Gastrocnemius medialis (tissue), 4 donors: ENCODE measurements at places on chromosomes 13 and 19.

- no peak for DNase-seq
- peaks cover 6% of the 10 kb centered on the region for H3K4me1 ChIP-seq
- H3K36me3 ChIP-seq = no peaks in the 10 kb centered on the region
- H3K27ac ChIP-seq = no peak overlapping the region
Observed at GRCh38 chr13:79936368-79937136, 404.4 kb downstream of the SPRY2 start.

DNA sequence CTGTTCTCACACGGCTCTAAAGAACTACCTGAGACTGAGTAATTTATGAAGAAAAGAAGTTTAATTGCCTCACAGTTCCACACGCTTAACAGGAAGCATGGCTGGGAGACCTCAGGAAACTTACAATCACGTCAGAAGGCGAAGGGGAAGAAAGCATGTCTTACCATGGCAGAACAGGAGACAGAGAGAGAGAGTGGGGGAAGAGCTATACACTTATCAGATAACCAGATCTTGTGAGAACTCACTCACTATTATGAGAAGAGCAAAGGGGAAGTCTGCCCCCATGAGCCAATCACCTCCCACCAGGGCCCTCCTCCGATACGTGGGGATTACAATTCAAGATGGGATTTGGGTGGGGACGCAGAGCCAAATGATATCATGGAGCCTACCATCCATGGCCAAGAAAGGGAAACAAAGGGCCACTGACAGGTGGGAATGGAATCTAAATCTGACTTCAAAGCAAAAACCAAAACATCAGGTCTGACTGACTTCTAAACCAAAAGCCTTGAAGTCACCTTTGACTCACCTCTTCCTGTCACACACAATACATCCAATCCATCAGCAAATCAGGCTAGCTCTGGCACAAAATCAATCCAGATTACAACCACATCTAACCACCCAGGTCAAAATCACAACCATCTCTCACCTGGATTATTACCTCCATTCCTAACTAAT is 189.7 kb downstream of the ENOX1 start:
- H3K27ac ChIP-seq = no peak overlapping the region
- no peaks in the 10 kb centered on the region for H3K4me1 ChIP-seq
- H3K36me3 ChIP-seq = no peaks in the 10 kb centered on the region
- H3K4me3 ChIP-seq = no peak overlapping the region

DNA sequence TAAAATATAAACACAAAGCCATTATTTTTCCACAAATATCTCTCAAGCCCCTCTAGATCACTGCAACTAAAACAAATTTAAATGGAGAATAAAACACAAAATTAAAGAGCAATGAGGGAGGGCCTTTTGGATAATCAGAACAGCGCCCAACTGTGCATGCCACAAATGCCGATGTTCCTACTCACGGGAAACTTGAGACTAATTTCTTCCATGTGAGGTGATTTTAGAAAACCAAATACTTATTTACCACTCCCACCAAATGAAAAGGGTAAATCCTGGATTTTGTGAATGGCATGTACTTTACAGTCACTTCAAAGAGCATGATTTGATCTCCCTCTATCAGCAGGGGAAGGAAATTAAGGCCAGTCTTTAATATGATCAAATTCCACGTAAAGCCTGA is 74.8 kb downstream of the SLC7A1 start:
- no peaks in the 10 kb centered on the region for H3K36me3 ChIP-seq
- no peak for DNase-seq
- no peak overlapping the region for H3K4me3 ChIP-seq

DNA sequence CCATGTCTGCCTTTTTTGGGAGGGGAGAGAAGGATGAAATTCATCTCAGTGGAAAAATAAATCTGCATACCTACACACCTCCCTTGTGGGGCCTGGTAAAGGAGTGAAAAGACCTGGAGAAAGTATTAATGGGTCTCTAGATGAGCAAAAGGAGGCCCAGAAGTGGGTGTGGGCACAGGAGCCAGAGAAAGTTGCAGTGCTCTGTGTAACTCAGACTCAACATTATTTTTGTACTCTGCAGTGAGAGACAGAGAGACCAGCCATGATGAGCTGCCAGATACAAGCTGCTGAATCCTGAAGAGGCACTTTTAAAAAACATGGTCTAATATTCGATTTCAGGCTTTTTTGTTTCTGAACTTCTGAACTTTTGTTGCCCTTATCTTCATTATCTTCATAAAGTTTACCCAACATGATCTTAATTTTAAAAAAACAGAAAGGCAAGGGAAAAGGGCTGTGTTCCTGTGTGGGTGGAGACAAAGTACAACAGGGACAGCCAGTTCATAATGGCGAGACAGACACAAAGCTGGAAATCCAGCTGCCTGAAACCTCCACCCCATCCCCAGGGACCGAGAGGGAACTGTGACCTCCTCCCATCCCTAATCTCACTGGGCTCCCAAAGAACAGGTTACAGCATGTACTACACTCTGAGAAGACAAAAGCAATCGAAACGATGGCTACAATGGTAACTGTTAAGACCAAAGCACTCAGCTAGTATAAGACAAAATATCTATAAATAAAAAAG is 77.2 kb downstream of the KLF12 start:
- no peak overlapping the region for H3K4me3 ChIP-seq
- H3K36me3 ChIP-seq = no peaks in the 10 kb centered on the region
- H3K27ac ChIP-seq = peak overlapping the region; percentile 24

GRCh38 chr19:46530636-46531035 is 35.0 kb upstream of the PNMA8B start:
- H3K4me1 ChIP-seq = no peaks in the 10 kb centered on the region
- no peaks in the 10 kb centered on the region for H3K36me3 ChIP-seq
- H3K27me3 ChIP-seq = peaks cover 19% of the 10 kb centered on the region
- no peak for DNase-seq
- no peak overlapping the region for H3K27ac ChIP-seq

DNA sequence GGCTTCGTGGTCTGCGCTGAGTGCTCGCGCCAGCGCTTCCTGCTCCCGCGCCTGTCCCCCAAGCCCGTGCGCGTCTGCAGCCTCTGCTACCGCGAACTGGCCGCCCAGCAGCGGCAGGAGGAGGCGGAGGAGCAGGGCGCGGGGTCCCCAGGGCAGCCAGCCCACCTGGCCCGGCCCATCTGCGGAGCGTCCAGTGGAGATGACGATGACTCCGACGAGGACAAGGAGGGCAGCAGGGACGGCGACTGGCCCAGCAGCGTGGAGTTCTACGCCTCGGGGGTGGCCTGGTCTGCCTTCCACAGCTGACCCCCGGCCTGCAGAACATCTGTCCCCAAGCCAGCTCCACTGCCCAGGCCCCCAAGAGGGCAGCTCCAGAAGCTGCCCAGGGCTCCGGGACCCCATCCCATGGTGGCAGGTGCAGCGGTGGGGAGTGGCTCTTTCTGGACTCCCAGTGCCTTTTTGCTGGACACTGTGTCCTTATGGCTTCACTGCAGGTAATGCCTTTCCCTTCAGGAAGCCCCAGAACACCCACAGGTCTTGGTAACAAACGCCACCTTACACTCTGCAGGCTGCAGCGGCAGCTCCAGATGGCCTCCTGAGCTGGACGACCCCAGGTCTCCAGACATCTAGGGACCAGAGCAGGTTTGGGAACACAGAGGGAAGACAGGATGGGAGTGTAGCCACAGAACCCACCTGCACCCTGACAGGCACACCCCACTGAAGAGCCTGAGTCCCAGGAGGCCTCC is 9.3 kb downstream of the PLEKHF1 start:
- H3K36me3 ChIP-seq = peaks cover 24% of the 10 kb centered on the region
- H3K4me1 ChIP-seq = peaks cover 95% of the 10 kb centered on the region
- no peak for DNase-seq
- peak overlapping the region; percentile 94 for H3K27ac ChIP-seq
- no peaks in the 10 kb centered on the region for H3K27me3 ChIP-seq
- no peak overlapping the region for H3K4me3 ChIP-seq

DNA sequence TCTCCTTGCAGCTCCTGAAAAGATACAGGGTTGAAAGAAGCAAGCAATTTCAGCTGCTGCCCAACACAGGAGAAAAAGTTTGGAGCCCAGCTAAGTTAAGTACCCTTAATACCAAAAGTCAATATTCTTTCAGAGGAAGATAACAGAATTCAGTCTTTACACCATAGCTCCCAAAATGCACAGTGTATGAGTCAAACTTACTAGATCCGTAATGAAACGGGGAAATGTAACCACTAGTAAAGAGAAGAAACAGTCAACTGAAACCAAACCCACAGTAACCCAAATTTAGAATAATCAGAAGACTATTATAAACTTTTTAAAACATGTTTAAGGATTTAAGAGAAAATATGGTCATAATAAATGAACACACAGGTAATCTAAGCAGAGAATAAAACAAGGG is 45.2 kb downstream of the SUCLA2 start:
- no peak for DNase-seq
- no peaks in the 10 kb centered on the region for H3K27me3 ChIP-seq
- H3K4me1 ChIP-seq = no peaks in the 10 kb centered on the region

- H3K4me3 ChIP-seq = peak overlapping the region; percentile 20
- peak overlapping the region; percentile 70 for H3K27ac ChIP-seq
- H3K36me3 ChIP-seq = no peaks in the 10 kb centered on the region
- DNase-seq = peak; percentile 80
- peaks cover 16% of the 10 kb centered on the region for H3K4me1 ChIP-seq
Observed at GRCh38 chr13:79637133-79637763, 156.3 kb downstream of the NDFIP2 start.

DNA sequence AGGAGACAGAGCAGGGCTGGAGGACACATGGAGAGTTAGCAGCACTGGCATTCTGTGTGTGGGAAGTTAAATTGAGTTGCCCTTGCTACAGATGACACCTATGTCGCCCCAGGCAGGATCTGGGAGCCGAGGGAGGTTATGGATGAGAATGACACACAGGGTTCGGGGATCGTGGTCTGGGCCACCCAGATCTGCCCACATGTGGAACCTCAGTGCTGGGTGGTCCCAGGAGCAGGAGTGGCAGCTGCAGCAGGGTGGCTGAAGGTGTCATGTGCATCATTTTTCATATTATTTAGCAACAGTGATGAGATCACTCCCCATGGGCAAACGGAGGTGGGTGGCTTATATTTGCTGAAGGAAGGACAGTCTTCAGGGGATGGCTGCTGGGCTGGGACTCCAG is 3.2 kb downstream of the IL17D start:
- no peak overlapping the region for H3K4me3 ChIP-seq
- H3K27ac ChIP-seq = no peak overlapping the region
- peaks cover 19% of the 10 kb centered on the region for H3K4me1 ChIP-seq
- no peaks in the 10 kb centered on the region for H3K36me3 ChIP-seq
- H3K27me3 ChIP-seq = no peaks in the 10 kb centered on the region
- DNase-seq = no peak

DNA sequence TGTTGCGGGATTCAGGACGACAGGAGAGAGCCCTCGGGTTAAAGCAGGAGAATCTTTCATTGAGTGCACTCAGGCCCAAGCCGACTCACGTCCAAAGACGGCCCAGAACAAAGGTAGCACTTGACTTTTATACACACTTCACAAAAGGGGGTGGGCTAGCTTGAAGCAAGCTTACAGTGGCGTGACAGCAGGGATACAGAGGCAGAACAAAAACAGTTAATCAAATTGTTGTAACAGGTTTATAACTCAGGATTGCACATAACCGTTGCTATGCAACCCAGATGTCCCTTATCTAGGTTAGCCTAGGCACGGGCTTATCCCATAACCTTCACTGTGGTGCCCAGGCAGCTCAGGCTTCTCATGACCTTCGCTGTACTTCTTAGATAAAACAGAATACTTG is 2.0 kb downstream of the MED25 start:
- peaks cover 18% of the 10 kb centered on the region for H3K4me1 ChIP-seq
- DNase-seq = no peak
- H3K4me3 ChIP-seq = no peak overlapping the region
- peak overlapping the region; percentile 99 for H3K27ac ChIP-seq

GRCh38 chr19:41589371-41589770 is 13.4 kb downstream of the CEACAM21 start:
- no peak for DNase-seq
- no peaks in the 10 kb centered on the region for H3K4me1 ChIP-seq
- H3K27me3 ChIP-seq = no peaks in the 10 kb centered on the region
- no peaks in the 10 kb centered on the region for H3K36me3 ChIP-seq

DNA sequence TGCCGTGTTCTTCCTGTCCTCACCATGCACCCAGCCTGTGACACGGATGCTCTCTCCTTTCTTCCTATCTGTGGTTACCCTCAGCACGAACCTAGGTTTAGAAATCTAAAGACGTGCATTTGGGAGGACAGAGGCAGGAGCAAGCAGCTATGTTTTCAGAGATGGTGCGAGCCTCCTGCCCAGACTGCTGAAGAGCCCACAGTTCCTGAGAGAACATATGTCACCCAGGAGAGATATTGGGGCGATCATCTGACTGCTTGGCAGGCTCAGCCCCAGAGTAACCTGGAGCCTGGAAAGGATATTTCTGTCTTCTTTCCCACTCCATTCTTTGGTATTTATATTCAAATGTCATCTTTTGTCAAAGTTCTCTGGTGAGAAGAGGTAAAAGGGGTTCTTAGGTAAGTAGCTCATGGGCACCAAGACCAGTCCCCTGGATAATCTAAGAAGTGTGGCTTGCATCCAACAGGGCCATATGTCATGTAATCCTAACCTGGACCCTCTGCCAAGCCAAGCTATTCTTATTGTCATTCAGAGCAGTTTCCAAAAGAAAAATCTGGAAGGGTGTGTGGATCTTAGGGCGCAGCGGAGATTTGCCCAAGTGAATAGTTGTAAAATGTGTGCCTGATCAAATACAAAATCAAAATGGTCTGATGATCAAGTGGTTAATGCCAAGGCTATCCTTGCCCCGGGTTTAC is 59.5 kb downstream of the FGF9 start:
- H3K4me3 ChIP-seq = no peak overlapping the region
- no peak for DNase-seq
- no peaks in the 10 kb centered on the region for H3K36me3 ChIP-seq
- H3K27ac ChIP-seq = no peak overlapping the region
- H3K27me3 ChIP-seq = no peaks in the 10 kb centered on the region
- no peaks in the 10 kb centered on the region for H3K4me1 ChIP-seq

- peak; percentile 34 for DNase-seq
- peaks cover 5% of the 10 kb centered on the region for H3K27me3 ChIP-seq
- H3K27ac ChIP-seq = no peak overlapping the region
- H3K4me1 ChIP-seq = peaks cover 12% of the 10 kb centered on the region
Observed at GRCh38 chr19:47247308-47247990, 8.9 kb upstream of the CCDC9 start.

- no peaks in the 10 kb centered on the region for H3K4me1 ChIP-seq
- H3K4me3 ChIP-seq = no peak overlapping the region
- H3K27ac ChIP-seq = no peak overlapping the region
- H3K36me3 ChIP-seq = no peaks in the 10 kb centered on the region
Observed at GRCh38 chr13:105982219-105982930, 553.1 kb downstream of the EFNB2 start.

DNA sequence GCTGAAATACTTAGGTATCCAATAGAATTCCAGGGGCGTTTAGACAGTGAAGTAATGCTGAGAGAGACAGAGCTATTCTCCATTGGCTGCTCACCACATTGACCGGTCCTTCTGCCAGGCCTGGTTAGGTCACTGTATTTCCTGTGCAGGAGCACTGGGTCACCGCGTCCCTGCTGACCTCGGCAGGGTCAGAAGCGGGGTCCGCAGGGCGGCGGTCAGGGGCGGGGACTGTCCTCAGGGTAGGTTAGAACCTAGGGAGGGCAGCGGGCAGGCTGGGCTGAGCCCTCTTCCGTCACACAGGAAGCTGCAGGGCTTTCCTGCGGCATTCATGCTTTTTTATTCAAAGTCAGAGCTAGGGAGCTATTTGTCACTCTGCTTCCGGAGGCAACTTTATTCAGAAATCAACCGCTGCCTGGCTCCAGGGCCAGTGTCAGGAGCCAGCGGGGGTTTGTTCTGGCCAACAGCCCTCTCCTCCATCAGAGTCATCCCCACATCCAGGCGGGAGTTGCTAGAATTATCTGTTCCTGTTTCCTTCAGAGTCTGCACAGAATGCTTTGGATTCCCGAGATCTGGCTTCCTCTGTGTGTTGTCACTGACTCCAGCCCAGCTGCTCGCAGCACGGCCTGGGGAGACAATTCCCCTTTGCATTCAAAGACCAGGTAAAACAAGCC is 81.2 kb upstream of the WASF3 start:
- H3K4me3 ChIP-seq = peak overlapping the region; percentile 44
- H3K36me3 ChIP-seq = no peaks in the 10 kb centered on the region
- no peaks in the 10 kb centered on the region for H3K27me3 ChIP-seq
- no peak for DNase-seq
